Fibroblast of skin of abdomen (primary cell): ENCODE measurements at places on chromosomes 16 and 17.

DNA sequence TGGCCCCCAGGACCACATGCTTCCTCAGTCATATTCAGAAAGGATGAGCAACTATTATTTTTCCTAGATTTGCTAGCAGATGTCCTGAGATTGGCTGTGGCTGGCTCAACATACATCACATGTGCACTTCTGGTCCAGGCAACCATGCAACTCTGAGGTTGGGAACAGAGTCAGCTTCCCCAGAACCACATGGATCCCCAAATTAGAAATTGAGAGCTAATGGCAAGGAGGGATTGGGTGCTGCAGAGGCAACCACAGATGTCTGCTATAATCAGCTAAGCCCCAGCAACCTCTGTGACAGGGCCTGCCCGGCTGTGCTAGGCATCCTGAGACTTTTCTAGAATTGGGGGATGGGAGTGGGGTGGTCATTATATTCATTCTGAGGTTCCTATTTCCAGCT, 33.8 kb upstream of the CLEC18A start:
- DNase-seq, result no peak

- no peak for DNase-seq
Observed at GRCh38 chr16:80883159-80883642, 78.8 kb upstream of the CDYL2 start.

DNA sequence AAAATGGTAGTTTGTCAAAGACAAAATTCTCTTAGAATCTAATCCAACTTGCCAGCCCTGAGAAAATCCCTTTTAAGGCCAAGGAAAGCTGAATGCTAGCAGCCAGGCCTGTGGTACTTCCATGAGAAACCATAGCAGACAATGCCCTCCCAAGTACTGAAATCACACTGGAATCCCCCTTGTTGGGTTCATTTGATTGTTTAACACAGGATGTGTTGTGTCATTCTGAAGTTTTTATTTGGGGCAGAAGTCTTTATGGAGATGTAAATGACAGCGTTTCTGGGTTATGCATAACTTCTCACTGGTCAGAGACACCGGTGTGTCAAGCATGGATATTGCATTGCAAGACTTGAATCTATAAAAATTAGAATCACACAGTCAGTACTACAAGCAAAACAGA, 6.0 kb upstream of the ARL2BP start:
- no peak for DNase-seq

DNA sequence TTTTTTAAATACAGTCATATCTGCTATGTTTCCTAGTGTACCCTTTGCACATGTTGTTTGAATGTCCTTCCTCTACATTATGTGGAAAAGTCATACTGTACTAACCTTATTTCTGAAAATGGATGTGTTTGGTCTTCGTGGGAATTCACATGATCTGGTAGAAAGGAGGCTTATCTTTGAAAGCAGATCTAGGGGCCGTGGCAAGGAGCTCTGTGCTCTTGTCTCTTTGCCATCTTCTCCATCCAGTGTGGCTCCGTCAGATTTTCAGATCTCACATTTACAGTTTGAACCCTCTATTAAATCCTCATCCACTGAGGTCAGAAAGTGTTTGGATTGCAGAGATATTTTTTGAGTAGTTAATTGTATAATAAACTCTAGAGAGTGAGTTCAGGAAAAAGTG, 32.9 kb downstream of the MAP2K4 start:
- no peak for DNase-seq

DNA sequence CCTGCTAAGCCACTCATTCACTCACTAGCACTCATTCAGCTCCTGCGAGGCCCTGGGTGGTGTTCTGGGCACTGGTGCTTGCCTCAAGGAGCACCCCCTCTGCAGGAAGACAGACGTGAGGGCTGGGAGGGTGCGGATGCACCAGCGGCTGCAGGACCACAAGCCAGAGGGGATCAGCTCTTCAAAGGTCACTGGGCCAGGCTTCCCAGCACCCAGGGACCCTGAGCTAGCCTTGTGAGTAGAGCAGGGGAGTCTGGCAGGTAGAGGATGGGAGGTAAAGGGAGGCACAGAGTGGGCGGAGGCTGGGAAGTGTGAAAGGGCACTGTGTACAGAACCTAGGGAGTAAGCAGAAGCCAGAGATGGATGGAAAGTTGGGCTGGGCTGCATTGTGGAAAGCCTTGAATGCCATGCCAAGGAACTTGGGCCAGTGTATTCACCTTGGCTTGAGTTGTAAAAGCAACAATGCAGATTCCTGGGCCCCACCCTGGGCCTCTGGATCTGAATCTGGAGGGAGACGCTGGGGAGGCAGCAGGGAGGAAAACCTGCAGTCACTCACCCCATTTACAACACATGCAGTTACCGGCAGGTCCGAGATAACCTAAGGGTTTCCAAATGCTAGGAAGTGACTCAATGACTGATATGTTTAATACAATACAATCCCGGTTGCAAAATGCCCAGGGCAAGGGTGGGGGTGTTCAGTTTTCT, 1.7 kb downstream of the IL4R start:
- no peak for DNase-seq

DNA sequence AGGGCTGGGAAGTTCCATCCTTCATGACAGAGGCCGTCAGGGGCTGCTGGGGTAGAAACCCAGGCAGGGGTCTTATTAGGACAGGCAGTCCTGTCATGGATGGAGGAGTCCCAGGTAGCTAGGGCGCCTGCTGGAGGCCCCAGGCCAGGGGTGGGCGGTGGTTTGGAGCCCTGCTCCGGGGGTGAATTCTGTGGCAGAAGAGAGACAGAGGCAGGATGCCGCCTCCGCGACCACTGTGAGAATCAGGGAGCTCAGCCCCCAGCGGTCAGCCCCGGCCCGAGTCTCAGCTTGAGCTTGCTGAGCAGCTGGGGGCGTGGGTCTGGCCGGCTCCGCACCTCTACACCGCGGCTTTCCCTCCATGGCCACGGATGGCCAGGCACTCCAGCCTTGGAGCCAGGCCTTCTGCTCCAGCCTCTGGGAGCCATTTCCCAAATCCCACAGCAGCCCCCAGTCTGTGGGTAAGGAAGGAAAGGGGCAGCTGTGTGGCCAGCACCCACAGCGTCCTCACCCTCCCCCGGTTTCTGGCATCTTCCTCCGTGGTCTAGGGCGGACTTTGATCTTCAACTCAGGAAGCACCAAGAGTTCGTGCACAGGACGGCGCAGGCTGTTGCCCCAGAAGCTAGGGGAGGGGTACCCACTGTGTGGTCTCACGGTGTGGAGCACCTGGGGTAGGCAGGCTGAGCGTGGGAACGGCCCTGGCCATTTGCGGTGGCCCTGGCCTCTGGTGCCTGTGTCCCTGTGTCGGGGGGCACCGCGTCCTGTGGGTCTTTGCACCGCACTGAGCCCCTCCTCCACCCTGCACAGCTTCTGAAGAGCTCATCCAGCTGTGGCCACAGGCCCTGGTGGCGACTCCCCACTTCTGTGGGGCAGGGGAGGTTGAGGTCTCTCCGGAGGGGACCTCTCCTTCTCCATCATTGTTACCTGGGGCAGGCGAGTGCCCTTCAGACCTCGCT, 14.1 kb downstream of the CD7 start:
- DNase-seq, result no peak

GRCh38 chr16:76527244-76527643, 250.0 kb downstream of the CNTNAP4 start:
- no peak for DNase-seq

DNA sequence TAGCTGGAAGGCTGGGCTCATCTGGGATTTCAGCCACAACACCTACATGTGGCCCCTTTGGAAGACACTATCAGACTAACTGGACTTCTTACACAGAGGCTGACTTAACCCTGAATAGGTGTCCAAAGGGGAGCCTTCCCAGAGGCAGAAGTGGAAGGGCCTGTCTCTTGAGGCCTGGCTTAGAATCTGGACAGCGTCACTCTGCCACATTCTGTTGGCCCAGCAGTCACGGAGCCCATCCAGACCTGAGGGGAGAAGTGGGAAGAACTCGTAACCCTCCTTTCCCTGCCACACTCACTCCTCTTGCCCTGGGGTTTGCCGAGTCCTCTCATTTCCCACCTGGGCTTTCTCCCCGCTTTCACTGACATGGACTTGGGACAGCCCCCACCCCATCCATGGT, 170.5 kb downstream of the C16orf95 start:
- no peak for DNase-seq

DNA sequence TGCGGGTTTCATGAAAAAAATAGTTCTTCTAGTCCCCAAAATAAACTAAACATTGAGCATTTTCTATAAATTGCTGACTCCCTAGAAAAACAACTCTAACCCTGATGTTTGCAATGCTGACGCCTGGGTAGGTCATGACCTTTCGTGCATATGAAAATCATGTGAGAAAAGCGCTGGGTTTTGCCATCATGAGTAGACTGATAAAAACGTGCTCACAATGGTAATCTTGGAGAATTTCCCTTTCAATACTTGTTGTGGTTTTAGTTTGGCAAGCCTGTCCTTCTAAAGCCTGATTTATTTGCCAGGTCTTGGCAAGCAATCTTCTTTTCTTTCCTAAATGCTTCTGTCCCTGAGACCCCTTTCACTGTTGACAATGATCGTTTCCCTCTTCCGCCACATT, 4.0 kb upstream of the CLEC10A start:
- no peak for DNase-seq

- no peak for DNase-seq
Observed at GRCh38 chr16:72210555-72210954, 38.6 kb upstream of the PMFBP1 start.

DNA sequence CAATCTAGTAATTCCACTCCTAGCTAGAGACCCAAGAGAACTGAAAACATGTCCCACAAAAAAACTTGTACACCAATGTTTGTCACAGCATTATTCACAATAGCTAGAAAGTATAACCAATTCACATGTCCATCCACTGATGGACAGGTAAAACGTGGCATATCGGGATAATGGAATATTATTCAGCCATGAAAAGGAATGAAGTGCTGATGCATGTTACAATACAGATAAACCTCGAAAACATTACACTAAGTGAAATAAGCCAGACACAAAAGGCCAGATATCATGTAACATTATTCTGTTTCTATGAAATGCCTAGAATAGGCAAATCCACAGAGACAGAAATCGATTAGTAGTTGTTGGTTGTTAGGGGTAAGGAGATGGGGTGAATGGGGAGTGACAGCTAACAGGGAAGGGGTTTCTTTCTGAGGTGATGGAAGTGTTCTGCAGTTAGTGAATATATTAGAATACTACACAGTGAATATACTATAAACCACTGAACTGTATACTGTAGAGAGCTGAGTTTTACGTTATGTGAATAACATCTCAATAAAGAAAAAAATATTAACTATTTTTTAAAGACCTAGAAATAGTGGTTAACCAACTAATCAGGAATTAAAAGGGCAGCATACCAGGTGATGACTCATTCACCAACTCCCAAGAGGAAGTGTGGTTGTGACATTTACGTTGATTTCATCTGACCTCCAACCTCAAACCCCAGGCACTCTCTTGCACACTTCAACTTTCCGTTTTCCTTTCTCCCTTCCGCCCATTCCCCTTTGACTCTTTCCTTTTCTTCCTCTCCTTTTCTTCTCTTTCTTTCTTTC, 48.6 kb downstream of the GAS7 start:
- peak; percentile 85 for DNase-seq

- DNase-seq, result no peak
Observed at GRCh38 chr17:17380145-17380925, 77.2 kb downstream of the NT5M start.

DNA sequence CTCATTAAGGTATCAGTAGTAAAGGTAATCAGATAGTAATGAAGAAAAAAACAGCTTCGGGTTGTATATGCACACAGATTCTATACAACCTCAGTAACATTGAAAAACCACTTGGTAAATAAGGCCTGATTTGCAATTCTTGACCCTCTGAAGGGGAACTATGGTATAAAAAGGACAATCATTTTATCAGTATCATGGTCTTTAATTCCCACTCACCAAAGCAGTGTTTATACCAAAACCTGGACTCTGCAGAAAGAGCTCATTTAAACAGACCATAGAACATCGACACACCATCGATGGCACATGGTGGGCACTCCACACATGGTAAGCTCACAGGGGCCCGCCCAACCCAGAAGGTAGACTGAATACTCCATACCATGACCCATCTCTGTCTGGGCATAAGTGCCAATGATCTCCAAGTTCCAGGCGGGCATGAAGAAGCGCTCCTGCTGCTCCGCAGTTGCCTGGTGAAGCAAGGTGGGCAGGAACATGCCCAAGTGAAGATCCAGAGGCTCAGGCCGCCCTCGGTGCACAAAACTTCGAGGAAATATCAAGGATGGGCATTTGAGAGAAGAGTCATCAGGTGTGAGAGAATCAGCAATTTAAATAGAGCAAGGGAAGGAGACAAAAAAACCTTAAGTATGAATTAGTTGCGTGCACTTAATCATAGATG, 19.0 kb downstream of the ACOX1 start:
- no peak for DNase-seq

DNA sequence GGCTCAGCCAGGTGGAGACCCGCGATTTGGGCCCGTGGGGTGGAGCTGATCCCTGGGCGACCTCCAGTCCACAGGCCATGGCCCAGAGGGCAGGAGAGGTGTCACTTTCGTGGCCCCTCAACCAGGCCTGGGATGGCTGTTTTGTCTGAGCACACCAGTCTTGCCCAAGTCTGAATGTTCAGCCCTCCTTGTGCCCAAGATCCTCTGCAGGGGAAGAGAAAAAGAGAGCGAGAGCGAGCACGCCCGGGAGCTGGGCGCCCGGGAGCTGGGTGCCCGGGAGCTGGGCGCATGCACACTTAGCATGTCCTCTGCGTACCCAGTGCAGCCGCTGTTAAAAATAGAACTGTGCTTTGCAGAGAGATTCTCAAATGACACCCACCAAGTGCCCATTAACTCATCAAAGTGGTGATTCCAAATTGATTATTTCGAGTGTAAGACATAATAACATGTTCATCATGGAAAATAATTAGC, 403.3 kb upstream of the TNRC6C start:
- no peak for DNase-seq

- DNase-seq, result no peak
Observed at GRCh38 chr17:17063546-17064122, 21.4 kb downstream of the MPRIP start.
